Mammary epithelial cell (primary cell): ENCODE measurements at places on chromosomes 2 and 18. TPM values are rescaled to one million over a fixed set of nuclear protein-coding genes. Genes with fewer than 3 reads are reported as not detected.

The PMAIP1 gene
- total RNA-seq: 34.3 and 51.5 TPM in 2 replicates

The DES gene
- total RNA-seq: not detected in 2 replicates

The NAT8 gene
- total RNA-seq: not detected

The GRP gene
- total RNA-seq: not detected in 2 replicates

The PPP3R1 gene
- total RNA-seq: 41.9 and 59.3 TPM in 2 replicates

The SCRN3 gene
- 17.7 and 19.1 TPM in 2 replicates for total RNA-seq

The CYP27A1 gene
- 0.16 and 0.32 TPM in 2 replicates for total RNA-seq

The RAD51AP2 gene
- total RNA-seq: 0.24 and 0.35 TPM in 2 replicates

The KCNG2 gene
- 0.17 TPM for total RNA-seq

The IL36B gene
- total RNA-seq: not detected in 2 replicates

The FAM98A gene
- total RNA-seq: 48.6 and 63.1 TPM in 2 replicates

The STAT4 gene
- total RNA-seq: 2.5 and 2.6 TPM in 2 replicates

The CYBRD1 gene
- total RNA-seq: 23.5 and 25.6 TPM in 2 replicates

The TMEM17 gene
- 3.0 TPM for total RNA-seq

The IL1B gene
- total RNA-seq: 219 and 305 TPM in 2 replicates

The ITGA6 gene
- 713 and 887 TPM in 2 replicates for total RNA-seq

The ASXL3 gene
- total RNA-seq: not detected in 2 replicates

The CEBPZ gene
- total RNA-seq: 30.2 TPM

The RRM2 gene
- 4.0 TPM for total RNA-seq
